Skeletal muscle cell (primary cell): ENCODE measurements at places on chromosomes 6 and 20.

GRCh38 chr6:110265273-110265672 is 85.0 kb downstream of the CDC40 start:
- DNase-seq: no peak

DNA sequence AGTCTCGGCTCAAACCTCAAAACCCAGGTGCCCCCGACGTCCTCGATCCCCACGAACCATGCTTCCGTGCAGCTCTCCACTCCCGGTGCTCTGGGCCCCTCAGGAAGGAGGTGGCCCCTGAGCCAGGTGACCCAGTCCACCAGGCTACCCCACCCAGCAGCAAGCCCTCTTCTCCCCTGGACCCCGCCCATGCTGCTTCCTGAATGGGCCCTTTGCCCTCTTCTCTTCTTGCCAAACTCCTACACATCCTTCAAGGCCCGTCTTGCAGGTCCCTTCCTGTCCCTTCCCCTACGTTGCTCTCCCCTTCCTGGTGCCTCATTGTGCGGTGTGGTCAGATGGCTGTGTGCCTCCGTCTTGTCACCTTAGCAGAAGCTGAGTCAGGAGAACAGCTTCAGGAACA is 3.4 kb upstream of the GATA5 start:
- DNase-seq: no peak

DNA sequence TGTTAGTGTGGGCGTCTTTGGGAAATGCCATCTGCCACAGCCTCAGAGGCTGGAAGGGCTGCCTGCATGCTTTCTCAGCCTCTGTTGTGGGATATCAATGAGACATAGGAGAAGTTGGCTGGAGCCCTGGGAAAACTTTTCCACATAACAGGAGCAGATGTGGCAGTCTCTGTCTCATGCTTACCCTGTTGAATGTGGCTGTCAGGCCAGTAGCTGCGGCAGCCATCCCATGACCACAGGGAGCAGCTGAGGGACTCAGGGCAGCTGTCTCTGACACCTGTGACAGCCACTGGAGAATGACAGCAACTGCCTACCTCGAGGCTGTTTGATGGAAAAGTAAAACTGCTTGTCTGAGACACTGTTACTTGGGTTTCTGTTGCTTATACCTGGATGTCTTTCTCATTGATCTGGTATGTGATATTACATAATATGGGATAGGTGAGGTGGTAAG is 64.4 kb downstream of the TULP4 start:
- peak; percentile 66 for DNase-seq

DNA sequence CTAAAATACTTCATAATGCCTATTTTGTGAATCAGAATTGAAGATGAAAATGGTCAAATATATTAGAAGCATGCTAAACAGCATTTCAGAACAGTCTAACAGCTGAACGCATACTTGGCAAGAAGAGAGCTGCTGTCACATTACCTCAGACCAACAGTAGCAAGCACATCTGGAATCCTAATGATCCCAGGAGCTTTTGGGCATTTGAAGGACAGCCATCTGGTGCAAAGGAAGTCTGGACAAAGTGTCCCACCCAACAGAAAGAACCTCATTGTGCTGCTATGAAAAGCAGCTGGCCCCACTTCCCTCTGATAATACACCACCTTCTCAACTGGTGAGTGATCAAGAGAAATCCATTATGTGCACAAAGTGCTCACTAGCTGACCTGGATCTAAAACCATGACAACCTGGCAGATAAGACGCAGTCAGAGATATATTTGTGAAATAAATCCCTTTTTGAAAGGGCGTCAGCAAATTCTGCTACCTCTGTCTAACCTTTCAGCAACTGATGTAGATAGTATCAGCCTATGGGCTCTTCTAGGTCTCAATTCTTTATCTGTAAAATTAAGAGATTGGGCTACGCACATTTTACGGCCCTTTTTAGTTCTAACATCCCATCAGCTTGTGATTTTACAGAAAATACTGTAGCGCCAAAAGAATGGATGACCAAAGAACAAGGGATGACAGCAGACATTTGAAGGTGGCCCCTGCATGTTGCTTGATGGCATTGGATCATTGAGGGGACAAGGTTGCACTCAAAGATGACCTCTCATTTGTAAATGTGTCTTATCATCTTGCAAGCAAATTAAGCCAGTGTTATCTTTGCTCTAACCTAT is 78.7 kb downstream of the SGK1 start:
- peak; percentile 25 for DNase-seq

GRCh38 chr6:8743170-8743745 is 307.9 kb upstream of the SLC35B3 start:
- DNase-seq: no peak
